ENCODE measurements at places on chromosomes 7 and 10.

DNA sequence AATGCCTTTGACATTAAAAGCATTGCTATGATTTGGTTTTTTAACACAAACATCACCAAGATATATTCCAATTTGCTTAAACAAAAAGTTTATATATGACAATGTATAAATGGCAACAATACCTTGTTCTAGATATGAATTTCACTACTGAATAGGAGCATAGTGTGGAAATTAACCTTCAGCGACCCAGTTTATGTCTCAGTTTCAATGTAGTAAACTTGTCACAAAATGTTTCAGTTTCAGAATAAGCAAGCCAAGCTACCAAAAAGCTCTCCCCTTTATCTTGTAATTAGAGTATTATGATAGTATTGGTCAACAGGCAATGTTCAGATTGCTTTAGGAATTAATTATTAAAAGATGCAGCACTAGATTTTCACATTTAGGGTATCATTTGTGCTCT is 99.6 kb upstream of the PCDH15 start:
- DNase-seq: no peak

DNA sequence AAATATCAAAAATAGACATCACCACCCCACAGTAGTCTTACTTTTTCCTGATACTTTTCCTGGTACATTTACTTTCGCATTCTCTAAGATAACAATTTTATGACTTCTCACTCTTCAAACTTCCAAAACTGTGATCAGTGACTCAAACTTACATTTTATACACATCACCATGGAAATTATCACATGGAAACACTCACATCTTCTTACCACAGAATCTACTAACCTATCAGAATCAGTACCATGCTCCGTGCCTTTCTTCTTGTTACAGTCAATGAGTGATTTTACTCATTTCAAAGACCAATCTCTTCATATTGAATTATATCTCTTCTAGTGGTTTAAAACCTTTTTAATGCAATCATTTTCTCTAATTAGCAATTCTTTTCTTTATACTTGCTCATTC is 120.3 kb downstream of the PTEN start:
- no peak for DNase-seq

GRCh38 chr7:65554-65953 is 126.8 kb upstream of the FAM20C start:
- DNase-seq: no peak

DNA sequence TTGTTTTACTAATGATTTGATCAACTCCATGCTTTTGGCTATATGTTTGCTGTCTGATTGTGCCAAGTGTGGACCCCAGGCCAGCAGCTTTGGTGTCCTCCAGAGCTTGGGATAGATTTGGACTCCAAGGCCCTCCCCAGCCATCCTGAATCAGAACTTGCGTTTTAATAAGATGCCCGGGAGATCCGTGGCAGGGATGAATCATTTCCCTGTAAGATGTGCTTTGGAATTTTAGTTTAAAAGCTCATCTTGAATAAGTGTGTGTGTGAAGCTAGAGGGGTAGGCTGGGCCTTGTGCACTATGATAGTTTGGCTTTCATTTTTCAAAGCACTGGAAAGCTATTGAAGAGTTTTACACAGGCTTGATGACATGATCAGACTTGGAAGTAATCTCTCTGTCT is 66.2 kb upstream of the SDK1 start:
- no peak for DNase-seq

- no peak for DNase-seq
These were observed 12.1 kb downstream of the ABCA13 start for GRCh38 chr7:48183370-48183743.
